ENCODE measurements at places on chromosomes 7 and 10.

GRCh38 chr10:96511044-96511945 is 2.4 kb downstream of the TLL2 start:
- peak; percentile 32 for DNase-seq

DNA sequence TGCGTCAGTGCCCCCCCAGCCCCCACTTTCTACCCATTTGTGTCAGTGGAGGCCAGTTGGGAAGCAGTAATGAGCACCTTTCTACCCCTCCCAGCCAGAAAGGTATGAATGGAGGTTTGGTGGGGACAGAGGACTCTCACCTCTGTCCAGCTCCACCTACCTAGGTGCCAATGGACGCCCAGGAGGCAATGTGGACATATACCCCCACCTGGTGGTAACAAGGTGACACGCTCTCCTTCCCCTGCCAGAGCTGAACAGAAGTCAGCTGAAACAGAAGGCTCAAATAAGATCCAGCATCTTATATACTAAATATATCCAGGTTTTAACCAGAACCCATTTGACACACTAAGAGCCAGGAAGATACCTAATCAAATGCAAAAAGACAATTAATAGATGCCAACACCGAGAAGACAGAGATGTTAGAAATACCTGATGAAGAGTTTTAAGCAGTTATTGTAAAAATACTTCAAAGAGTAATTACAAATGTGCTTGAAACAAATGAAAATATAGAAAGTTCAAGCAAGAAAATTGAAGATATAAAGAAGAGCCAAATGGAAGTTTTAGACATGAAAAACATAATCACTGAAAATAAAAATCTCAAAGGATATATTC is 18.4 kb upstream of the SORCS3 start:
- no peak for DNase-seq

DNA sequence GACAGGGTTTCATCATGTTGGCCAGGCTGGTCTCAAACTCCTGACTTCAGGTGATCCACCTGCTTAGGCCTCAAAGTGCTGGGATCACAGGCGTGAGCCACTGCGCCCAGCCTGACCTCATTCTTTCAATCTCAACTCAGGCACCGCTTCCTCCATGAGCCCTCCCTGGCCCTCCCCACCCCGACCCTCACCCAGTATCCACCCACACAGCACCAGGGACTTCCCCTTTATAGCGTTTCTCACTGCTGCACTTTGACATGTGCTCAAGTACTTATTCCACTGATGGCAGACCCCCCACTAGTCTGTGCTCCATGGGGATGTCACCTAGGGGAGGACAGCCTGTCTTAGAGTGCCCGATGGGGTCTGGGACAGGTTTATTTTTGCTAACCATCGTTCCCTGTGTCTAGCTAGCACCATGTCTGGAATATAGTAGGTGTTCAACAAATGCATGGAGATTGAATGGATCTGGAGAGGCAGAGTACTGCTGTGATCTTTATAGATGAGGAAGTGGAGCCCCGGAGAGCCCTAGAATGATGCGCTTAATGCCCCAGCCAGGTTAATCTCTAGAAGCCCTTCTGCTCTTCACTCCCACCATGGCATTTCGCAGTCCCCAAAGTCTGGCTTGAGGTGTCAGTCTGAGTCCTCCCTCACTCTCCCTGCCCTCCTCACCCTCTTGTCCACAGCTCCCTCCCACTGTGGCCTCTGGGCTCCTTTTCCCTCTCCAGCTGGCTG is 258.8 kb downstream of the RPS24 start:
- DNase-seq, result no peak

- DNase-seq, result no peak
Observed at GRCh38 chr10:17200001-17200911, 1.2 kb downstream of the TRDMT1 start.

All from adipocyte (in vitro differentiated cells).